AG08395 (cell line): ENCODE measurements at places on chromosomes 6 and 20.
A peak's percentile ranks its signal among the peaks of the same experiment; 100 is the strongest.

DNA sequence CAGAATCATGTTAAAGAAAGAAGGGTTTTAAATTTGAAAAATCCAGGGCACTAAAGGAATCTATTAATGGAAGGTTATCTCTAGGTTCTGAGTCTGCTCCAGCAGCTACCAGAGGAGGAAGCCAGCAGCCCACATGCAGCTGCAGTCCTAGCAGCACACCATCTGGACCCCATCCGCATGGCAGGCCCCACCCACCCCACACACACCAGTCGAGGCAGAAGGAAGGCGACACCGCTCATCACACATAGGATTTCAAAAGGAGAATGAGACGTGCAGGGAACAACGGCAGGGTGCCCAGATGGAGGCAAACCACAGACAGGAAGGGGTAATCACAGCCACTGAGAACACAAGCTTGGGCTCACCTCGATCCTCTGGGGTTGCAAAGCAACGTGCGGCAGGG is 78.9 kb downstream of the GINS1 start:
- DNase-seq, result peak; percentile 31

DNA sequence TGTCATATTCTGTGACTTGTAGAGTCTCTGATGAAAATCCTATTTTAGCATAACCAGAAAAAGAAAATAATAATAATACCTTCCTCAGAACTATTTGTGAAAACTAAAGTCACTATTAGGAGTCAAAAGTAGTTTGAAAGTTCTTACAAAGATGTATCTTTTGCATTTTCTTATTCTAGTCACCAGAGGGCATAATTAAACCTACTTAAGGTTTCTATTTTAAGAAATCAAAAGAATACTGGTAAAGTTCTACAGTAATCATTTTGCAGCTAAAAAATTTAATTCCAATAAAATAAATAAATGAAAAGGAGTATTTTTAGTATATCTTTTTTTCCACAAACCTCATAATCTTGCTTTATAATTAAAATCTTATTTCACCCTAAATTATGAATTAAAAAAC is 28.0 kb upstream of the MCM9 start:
- peak; percentile 13 for DNase-seq

DNA sequence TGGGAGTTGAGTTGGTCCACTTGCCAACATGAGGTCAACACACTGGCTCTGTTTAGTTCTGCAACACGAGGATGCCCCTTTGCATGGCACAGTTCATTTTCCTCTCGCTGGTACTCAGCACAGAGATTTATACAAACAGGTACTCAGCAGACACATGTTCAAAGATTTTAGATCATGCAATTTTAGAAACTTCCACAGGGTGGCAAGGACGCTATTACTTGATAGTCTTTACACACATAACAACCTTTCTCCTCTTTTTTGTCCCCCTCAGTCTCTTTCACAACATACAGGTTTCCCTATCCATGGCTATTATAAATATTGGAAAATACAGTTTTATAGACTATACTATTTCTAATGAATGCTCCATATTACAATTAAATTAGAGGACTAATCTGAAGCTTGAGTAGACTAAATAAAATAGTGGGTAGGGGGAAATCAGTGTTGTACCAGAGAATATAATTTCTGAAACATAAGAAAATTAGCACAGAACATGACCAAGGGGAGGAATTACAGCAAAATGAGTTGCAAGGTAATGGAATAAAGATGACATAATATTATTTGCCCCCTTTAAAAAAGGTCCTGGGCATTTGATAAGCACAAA is 331.8 kb upstream of the BTBD3 start:
- DNase-seq, result no peak

GRCh38 chr6:37679539-37680476 is 17.9 kb downstream of the MDGA1 start:
- DNase-seq, result no peak

DNA sequence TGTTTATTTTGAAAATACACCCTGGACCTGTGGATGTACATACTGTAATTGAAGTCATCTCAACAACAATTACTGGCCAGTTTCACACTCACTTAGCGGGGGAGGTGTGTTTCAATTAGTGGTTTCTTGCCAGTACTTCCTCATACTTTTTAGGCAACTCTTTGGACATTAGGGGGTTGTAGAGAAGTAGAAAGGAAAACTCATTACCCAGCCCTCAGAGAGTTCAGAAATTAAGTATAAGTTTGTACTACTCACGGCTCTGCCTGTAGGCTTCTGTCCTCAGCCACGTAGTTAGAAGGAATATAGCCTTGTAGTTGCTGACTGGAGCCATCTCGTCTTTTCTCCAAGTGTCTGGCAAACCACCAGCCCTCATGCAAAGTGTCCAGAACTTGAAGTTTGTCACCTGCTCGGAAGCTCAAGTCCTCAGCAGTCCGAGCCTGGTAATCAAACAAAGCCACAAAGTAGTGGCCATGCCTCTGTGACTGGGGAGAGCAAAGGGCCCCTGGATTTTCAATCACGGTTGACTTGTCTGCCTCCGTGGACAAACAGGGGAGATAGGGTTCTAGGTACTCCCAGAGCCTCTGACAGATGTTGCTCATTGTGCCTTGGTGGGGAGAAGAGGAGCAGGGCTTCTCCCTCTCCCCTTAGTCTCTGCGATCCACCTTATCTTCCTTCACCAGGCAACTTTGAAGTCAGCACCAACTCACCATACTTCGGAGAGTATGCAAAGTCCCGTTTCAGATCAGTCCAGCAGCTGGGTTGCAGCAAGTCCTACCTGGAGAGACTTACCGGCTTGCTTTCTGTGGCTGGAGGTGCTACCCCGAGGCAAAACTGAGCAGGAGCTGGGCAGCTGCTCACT is 749 bp downstream of the FRK start:
- DNase-seq, result no peak

DNA sequence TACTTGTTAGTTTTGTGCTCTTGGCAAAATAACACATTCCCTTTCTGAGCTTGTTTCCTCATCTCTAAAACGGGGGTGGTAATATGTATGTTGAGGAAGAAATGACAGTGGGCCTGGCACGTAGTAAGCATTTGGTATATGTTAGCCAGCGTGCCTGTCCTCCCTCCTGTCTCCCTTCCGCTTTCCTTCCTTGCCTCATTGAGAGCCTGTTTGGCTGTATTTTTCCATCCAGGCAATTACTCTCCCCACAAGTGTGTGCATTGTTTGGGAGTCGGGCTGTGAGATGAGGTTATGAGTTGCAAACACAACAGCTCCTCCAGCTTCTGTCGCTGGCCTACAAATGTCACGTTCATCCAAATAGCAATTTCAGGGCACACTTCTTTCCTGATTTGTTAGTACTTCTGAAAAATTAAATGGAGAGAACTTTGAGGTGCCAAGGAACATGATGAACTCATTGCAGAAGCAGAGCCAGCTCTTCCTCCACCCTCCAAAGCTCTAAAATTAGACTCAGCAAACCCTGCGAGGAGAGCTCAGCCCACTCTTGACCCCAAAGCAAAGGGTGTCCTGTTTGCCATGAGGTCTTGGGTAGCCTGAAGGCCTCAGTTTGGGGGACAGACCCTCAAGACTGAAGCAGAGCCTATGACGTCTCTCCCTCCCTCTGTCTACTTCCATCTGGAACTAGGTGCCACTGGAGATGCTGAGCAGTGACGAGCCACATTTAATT is 50.7 kb upstream of the TOX2 start:
- DNase-seq, result no peak

GRCh38 chr6:34350137-34350933 is 42.1 kb downstream of the NUDT3 start:
- DNase-seq, result no peak

GRCh38 chr6:135002974-135003703 is 51.5 kb downstream of the HBS1L start:
- DNase-seq, result no peak

DNA sequence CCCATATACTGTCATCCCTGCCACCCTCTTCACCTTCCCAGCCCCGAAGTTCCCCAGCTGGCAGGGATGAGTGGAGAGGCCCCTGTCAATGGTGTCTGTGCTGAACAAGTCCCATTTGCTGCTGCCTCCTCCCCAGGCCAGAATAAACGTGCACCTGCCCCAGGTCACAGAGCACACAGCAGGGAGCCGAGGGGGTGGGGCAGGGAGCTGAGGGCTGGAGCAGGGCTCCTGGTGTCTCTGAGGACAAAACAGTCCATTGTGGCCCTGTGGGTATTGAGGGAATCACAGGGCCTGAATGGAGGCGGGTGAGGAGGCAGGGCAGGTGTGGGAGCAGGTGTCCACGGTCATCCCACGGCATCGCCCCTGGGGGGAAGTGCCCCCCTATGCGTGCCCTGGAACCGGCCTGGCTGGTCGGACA is 55.8 kb downstream of the SNAI1 start:
- no peak for DNase-seq
